ENCODE measurements at places on chromosomes 1 and 21. TPM values are rescaled to one million over a fixed set of nuclear protein-coding genes. Genes with fewer than 3 reads are reported as not detected.

CD53 gene
- 357 TPM for total RNA-seq

KRTAP13-1 gene
- not detected for total RNA-seq

RGSL1 gene
- not detected for total RNA-seq

GABRD gene
- total RNA-seq = not detected

ZSCAN20 gene
- 6.2 TPM for total RNA-seq

KHDC4 gene
- 96.0 TPM for total RNA-seq

PLPPR5 gene
- total RNA-seq = not detected

ZZZ3 gene
- total RNA-seq = 61.1 TPM

SPRR2G gene
- not detected for total RNA-seq

MYOG gene
- total RNA-seq = not detected

S100A2 gene
- total RNA-seq = 0.48 TPM

SPRR3 gene
- total RNA-seq = not detected

LCE3D gene
- total RNA-seq = not detected

NTMT2 gene
- total RNA-seq = not detected

SPRR2A gene
- not detected for total RNA-seq

F13B gene
- total RNA-seq = not detected

TSPEAR gene
- total RNA-seq = not detected

GBP4 gene
- 123 TPM for total RNA-seq

PLA2G2D gene
- total RNA-seq = not detected

KCNK2 gene
- total RNA-seq = not detected

UCHL5 gene
- total RNA-seq = 76.8 TPM

LRRIQ3 gene
- total RNA-seq = 1.5 TPM

S100A7A gene
- not detected for total RNA-seq

CCDC190 gene
- total RNA-seq = not detected

SLC30A7 gene
- total RNA-seq = 66.2 TPM

TRIM67 gene
- total RNA-seq = not detected

LIPI gene
- total RNA-seq = not detected

TFF3 gene
- total RNA-seq = not detected

ATAD3A gene
- 126 TPM for total RNA-seq

MTARC2 gene
- total RNA-seq = not detected

COL9A2 gene
- total RNA-seq = 5.4 TPM

SH3BGR gene
- 0.83 TPM for total RNA-seq

KIAA1614 gene
- total RNA-seq = 0.67 TPM

COL11A1 gene
- total RNA-seq = not detected

AMPD1 gene
- not detected for total RNA-seq

Measured in natural killer cell treated with Interleukin-12 subunit alpha and Interleukin-12 subunit beta and Interleukin-15 and Interleukin-18, amount 100 ng/mL, for 72 hours (primary cell).